ENCODE measurements at places on chromosomes 2 and 18. TPM values are rescaled to one million over a fixed set of nuclear protein-coding genes. Genes with fewer than 3 reads are reported as not detected.

FTCDNL1 gene
- 0.96 TPM for total RNA-seq

PSD4 gene
- total RNA-seq: 6.5 TPM

EN1 gene
- total RNA-seq: 1.2 TPM

WNT6 gene
- 3.9 TPM for total RNA-seq

KCNJ3 gene
- total RNA-seq: 2.4 TPM

GORASP2 gene
- total RNA-seq: 18.1 TPM

IMPA2 gene
- total RNA-seq: 79.0 TPM

TMEM169 gene
- total RNA-seq: 0.48 TPM

CHRND gene
- total RNA-seq: 1.7 TPM

IL36B gene
- total RNA-seq: 2.4 TPM

MYOM1 gene
- total RNA-seq: 42.6 TPM

TMEM198 gene
- 2.2 TPM for total RNA-seq

TXNL1 gene
- 45.0 TPM for total RNA-seq

POTEI gene
- 0.96 TPM for total RNA-seq
